ENCODE measurements at places on chromosomes 12 and 14. TPM values are rescaled to one million over a fixed set of nuclear protein-coding genes. Genes with fewer than 3 reads are reported as not detected.

CSRP2 gene
- 359 TPM for total RNA-seq

CLEC12A gene
- 0.25 TPM for total RNA-seq

ADAM21 gene
- total RNA-seq: not detected

KLRG1 gene
- total RNA-seq: 7.9 TPM

MEG3 gene
- total RNA-seq: 91.7 TPM

LRFN5 gene
- total RNA-seq: 56.8 TPM

PNMA1 gene
- 113 TPM for total RNA-seq

STXBP6 gene
- 28.0 TPM for total RNA-seq

CCDC197 gene
- total RNA-seq: not detected

DPY19L2 gene
- total RNA-seq: 38.1 TPM

IQSEC3 gene
- total RNA-seq: 6.6 TPM

TAC3 gene
- total RNA-seq: 4.7 TPM

KRT77 gene
- under 0.01 TPM for total RNA-seq

P2RX2 gene
- total RNA-seq: not detected

USP5 gene
- 57.8 TPM for total RNA-seq

PYGL gene
- total RNA-seq: 8.1 TPM

FAM186B gene
- not detected for total RNA-seq

BMP4 gene
- 0.98 TPM for total RNA-seq

GPRC5A gene
- 0.25 TPM for total RNA-seq

KRT3 gene
- not detected for total RNA-seq

SAMD15 gene
- total RNA-seq: 5.2 TPM

KRT82 gene
- not detected for total RNA-seq

KRT75 gene
- total RNA-seq: not detected

TAS2R7 gene
- total RNA-seq: not detected

CLMN gene
- total RNA-seq: 0.98 TPM

PMCH gene
- total RNA-seq: not detected

CCDC177 gene
- total RNA-seq: 4.2 TPM

FOXA1 gene
- not detected for total RNA-seq

CELA1 gene
- total RNA-seq: not detected

KRT80 gene
- under 0.01 TPM for total RNA-seq

ORAI1 gene
- total RNA-seq: 1.2 TPM

PMEL gene
- 0.49 TPM for total RNA-seq

LMO3 gene
- 654 TPM for total RNA-seq

FAM181A gene
- 0.74 TPM for total RNA-seq

RNASE7 gene
- total RNA-seq: not detected

CIPC gene
- 34.9 TPM for total RNA-seq

NDUFA12 gene
- total RNA-seq: 61.7 TPM

PLBD1 gene
- total RNA-seq: 0.98 TPM

KITLG gene
- total RNA-seq: 46.7 TPM

CTSG gene
- 0.25 TPM for total RNA-seq

GLIPR1L2 gene
- total RNA-seq: 1.7 TPM
